ENCODE measurements at places on chromosomes 2 and 18. TPM values are rescaled to one million over a fixed set of nuclear protein-coding genes. Genes with fewer than 3 reads are reported as not detected.

GRCh38 chr2:213995400-213996105 is 415.3 kb upstream of the VWC2L start:
- DNase-seq: no peak

GRCh38 chr2:219552382-219553167 is 8.7 kb downstream of the TMEM198 start:
- peak; percentile 90 for DNase-seq

- DNase-seq: peak; percentile 42
Measured at GRCh38 chr2:233848276-233848675, 6.1 kb downstream of the HJURP start.

Gene CLEC4F
- not detected for polyA plus RNA-seq

- no peak for DNase-seq
Measured at GRCh38 chr2:190320696-190321095, 1.1 kb upstream of the HIBCH start.

Data from aorta (tissue), 5 donors.